ENCODE measurements at places on chromosomes 11 and 22.

GRCh38 chr11:121769191-121769590 lies 316.4 kb upstream of the SORL1-AS1 start:
- DNase-seq, result no peak

- DNase-seq, result no peak
Measured at GRCh38 chr11:80916173-80916798, 1475.5 kb upstream of the TENM4 start.

- no peak for DNase-seq
Measured at GRCh38 chr11:2528301-2529050, 83.7 kb downstream of the KCNQ1 start.

DNA sequence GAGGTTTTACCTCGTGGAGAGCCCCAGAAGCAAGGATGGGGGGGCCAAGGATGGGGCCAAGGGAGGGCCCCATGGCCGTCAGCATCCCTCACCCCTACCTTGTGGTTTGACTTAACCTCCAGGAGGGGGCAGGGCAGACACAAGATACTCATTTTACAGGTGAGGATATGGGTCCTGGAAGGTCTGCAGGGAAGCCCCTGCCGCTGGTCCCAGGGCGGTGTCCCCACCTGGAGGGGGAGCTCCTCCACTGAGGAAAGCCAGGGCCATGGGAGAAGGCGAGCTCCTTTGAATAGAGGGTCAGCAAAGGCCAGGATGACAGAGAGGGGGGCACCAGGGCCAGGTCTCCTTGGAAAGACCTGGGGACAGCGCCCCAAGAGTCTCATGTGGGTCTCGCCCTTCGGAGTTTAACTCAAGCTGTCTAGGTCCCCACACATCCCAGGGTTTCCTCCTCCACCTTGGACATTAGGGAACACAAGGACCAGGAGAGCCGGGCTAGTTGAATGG lies 5.9 kb upstream of the ADORA2A start:
- DNase-seq, result no peak

DNA sequence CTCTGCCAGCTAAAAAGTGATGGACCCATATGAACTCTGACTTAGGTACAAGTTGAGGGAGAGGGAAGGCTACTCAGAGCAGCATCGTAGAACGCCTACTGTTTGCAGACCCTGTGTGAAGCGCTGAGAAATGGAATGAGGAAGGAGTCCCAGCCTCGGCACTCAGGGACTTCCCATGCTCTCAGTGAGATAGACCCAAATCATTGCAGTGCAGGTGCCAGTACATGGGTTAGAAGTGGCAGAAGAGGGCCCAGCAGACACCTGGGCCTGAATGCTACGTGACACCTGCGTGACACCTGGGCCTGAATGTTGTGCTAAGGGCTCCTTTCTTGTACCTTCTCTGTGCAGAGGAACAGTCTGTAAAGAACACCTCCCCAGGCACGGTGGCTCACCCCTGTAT lies 2.6 kb upstream of the PDGFB start:
- no peak for DNase-seq

- peak; percentile 72 for DNase-seq
Measured at GRCh38 chr11:126102436-126102981, 39.8 kb upstream of the CDON start.

DNA sequence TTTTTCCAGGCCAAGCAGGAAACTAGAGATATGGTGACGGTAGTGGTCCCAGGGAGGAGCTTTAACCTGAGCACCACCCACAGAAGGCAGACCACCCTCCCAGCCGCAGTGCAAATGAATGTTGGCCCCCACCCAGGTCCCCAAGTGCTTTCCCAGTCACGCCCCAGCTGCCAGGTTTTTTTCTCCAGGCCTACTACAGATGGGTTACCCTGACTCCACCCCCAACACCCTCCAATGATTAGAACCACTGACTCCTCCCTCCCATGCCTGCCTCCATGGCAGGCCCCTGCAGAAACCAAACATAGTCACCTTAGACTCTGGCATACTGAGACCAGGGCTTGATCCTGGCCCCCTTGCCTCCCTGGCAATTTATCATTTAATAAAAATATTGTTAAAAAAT lies 58.7 kb upstream of the CHST1 start:
- DNase-seq, result peak; percentile 22

- no peak for DNase-seq
Measured at GRCh38 chr11:70697701-70698100, 299.4 kb downstream of the CTTN start.

- DNase-seq, result no peak
Measured at GRCh38 chr11:29184939-29185890, 831.6 kb downstream of the KCNA4 start.

DNA sequence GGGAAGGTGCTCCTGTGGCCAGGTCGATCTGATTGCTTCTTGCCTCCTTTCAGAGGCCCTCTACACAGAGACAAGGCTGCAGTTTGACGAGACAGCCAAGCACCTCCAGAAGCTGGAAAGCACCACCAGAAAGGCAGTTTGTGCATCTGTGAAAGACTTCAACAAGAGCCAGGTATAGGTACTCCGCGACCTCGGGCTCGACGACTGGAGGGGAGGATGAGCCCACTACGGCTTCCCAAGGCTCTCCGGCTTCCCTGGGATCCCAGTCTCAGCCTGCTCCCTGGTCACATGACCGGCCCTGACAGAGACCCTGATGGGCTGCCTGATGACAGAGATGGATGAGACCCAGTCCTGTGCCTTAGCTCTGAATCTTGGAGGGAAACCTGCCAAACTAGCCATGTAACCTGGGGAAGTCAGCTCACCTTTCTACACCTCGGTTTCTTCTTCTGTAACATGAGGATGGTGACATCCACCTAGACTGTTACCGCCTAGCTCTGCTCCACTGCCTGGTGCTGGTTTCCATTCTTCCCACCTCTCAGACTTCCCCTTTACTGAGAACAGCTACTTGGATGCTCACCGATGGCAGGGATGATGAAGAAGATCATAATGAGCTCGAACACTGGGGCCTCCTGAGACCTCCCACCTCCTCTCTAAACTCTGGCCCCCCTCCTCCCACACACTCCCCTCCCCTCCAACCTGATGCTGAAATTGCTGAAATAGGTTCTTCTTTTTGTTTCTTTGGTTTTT lies 8.9 kb downstream of the RIBC2 start:
- DNase-seq, result no peak

DNA sequence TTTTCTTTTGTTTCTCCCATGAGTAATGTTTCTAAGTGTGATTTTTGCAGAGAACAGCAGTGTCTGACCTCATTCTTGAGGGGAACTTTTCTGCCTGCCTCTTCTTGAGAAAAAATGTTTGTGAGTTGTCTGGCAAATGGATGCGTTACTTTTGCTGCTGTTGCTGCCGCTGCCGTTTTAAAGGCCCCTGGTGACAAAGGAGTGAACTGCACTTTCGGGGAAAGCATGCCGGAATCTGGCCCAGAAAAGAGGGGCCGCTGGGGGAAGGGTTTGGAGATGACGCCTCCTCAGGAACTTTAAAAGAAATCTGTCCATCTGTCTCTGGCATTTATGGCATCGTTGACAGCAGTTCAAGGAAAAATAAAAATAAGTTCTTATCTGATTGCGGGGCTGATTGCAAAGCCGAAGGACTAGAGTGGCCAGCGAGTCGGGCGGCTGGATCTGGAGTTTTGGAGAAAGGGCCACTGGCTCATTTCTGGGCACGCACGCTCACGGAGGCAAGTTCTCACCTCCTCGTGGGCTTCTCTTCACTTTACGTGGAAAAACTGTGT lies 16.5 kb downstream of the ZBTB16 start:
- DNase-seq, result no peak

DNA sequence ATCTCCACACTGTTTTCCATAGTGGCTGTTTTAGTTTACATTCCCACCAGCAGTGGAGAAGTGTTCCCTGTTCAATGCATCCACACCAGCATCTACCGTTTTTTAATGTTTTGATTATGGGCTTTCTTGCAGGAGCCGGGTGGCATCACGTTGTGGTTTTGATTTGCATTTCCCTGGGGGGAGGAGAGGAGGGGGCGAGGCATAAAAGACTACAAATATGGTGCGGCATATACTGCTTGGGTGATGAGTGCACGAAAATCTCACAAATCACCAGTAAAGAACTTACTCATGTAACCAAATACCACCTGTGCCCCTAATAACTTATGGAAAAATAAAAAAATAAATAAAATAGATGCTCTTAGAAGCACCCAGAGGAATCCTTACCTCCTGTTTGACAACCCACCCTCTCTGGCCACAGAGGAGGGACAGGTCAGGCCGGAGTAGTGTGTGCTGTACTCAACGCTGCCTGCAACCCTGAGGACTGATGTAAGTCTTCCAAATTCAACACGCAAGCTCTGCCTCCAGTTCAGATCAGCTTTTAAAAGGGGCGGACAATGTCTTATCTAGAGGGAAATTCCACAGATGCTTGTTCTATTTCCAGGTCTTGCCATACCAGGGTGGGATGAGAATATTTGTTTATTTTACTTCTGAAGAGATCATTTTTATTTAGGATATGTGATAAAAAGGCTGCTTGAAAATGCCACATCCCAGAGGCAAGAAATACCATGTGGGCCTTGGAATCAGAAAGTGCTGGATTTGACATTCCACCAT lies 329.6 kb upstream of the B3GAT1 start:
- DNase-seq, result no peak

- DNase-seq, result no peak
Measured at GRCh38 chr11:67504005-67504949, 886 bp downstream of the PITPNM1 start.

GRCh38 chr11:91394073-91394726 lies 830.4 kb upstream of the FAT3 start:
- DNase-seq, result peak; percentile 9

DNA sequence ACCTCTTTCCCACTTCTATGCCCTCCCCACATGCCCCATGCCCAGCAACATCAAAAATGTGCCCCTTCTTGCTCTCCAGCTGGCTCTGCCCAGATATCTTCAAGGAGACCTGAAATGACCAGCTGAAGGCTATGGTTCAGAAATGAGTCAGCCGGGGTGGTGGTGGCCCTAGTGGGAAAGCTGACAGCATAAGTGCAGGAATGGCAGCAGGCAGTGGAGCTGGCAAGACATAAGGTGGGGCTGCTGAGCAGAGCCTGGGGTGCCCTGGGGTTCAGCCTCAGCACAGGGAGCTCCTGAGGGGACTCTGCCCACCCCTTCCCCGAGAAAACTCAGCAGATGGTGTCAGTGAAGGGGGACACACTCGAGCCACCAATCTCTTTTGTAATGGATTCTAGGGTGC lies 593.4 kb downstream of the BUD13 start:
- DNase-seq, result no peak

GRCh38 chr22:17876306-17876831 lies 102.1 kb upstream of the BID start:
- no peak for DNase-seq

DNA sequence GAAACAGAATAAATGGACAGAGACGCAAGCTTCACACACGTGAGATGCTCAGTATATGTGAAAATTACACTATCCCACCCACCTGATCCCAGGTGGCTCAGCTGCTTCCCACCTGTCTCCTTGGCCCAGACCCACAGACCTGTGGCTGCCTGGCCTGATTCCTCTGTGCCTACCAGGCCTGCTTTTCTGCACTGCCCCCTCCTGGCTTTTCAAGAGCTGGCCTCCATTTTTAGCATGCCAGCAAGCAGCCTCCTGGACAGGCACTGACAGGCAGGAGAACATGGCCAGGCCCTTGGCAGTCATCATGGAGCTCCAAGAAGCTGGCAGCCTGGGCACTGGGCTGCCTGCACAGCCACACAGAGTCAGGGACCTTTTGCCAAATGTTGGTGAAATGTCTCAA lies 79.5 kb upstream of the HMGXB4 start:
- DNase-seq, result no peak

DNA sequence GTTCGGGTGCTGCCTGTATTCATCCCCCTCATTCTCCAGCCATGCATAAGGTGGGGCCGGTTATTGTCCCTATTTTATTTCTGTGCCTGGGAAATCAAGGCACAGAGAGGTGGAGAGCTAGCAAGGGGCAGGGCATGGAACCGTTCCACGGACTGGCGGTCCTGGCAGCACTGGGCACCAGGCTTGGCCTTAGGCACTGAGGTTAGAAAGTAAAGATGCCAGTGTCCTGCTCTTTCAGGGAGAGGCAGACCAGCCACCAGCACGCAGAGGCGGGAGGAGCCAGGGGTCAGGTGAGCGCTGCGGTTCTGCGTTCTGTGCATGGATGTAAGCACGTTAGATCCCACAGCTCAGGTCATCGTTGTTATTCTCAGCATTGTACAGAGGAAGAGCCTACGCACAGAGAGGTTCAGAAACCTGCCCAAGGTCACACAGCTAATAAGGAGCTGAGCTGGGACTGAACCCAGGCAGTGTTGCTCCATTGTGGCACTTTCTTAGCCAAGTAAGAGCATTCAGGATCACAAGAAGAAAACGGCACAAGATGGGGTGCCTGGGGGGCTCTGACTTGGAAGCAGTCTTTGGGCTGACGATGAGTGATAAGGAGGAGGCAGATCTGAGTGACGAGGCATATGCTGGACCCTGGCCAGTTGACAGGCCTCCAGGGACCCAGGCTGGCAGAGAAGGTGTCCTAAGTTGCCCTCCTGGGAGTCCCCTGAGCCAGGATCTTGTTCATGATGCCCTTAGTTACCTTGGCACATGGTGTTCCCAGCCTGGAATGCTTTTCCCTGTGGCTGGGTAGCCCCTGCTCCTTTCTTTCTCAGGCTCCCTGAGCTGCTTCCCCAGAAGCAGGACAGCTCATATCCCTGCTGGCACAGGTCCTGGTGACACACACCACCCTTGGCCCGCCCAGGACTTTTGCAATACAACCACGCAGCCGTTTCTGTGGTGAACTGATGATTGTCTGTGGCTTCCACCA lies 41.1 kb downstream of the OSBPL5 start:
- peak; percentile 34 for DNase-seq

- no peak for DNase-seq
Measured at GRCh38 chr11:125995313-125995712, 49.5 kb downstream of the VSIG10L2 start.

DNA sequence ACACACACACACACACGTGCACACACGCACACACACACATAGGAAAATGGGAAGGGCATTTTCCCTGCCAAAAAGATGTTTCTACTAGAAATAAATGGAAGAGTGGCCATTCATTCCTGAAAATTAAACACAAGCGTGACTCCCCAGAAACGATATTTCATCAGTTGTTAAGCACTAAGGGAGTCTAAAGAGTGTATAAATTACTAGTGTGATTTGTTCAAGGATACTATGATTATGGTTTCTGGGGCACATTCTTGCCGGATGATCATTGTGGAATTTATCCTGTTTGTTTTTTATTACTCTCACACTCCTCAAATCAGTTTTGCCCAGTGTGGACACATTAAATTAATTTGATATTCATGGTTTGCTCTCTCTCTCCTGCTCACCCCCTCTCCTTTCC lies 16.4 kb upstream of the AMOTL1 start:
- DNase-seq, result no peak

DNA sequence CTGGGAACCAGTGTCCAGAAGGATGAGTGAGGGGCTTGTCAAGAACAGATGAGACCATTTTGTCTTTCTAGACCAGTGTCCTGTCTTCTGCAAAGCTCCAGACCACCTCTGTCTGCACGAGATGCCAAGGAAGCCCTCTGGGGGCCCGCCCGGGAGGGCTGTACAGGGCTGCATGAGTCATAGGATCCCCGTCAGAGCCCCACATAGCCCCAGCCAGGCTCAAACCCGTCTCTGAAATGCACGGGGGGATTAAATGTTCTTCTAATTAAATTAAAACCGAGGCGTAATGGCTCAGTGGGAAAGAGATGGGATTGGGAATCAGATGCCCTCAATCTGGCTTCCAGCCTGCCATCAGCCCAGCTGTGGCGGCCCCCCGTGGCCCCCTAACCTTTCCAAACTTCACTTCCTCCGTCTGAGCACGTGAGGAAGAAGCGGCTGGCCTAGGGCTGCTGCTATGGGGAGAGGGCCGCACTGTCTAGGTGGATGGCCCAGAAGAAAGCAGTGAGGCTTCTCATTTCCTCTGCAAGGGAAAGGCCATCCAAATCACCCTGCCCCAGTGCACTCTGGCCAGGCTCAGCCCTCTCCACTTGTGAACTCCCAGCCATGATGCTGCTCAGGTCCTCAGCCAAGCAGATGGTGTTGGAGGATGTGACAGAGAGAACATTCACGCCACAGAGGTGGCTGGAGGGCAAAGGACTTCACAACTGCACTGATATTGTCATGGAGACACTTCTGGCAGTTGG lies 32.8 kb downstream of the KCNQ1OT1 start:
- DNase-seq, result no peak
